ENCODE measurements at places on chromosomes 13 and 19.

DNA sequence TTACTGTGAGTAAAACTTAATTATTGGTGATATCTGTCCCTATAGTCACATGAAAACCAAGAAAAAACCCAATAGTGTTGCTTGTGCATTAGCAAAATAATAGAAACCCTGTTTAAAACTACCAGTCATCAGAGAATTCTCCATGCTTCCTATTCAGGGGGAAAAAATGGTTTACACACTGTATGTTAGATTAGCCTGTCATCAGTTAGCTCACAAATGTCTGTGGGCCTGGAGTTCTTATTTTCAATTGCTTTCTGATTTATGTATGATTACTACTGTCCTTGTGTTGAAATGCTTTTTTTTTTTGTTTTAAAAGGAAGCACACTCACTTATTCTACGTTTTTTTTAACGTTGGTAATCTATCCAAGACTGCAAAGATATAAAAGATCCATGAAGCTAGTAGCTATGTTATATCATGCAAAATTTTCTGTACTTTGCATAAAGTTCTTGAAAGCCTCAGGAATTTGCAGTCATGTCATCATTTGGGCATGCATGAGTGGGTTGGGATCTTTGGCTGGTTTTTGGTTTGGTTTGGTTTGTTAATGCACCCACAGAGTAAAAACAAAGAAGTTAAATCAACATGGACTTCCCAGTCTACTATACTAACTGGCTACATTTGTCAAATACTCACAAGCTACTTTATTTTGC lies 25.9 kb downstream of the RXFP2 start:
- no peak for DNase-seq

DNA sequence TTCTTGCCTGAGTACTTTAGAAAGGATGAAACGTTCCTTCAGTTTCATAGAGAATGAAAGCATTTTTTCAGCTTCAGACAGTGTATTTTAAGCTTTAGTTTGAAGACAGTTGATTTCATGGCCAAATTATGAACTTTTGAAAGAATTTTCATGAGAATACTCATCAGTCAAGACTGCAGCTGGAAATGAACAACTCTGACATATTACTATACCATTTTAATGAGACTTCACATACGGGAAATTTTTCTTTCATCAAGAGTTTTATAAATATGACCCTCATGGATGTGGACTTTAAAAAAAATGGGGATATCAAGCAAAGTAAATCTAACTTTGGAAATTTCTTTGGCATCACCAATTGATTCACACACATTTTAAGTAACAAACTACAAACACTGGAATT lies 6.4 kb downstream of the LATS2 start:
- DNase-seq = no peak

GRCh38 chr13:66803808-66804456 lies 426.2 kb downstream of the PCDH9 start:
- no peak for DNase-seq

GRCh38 chr13:114244637-114245036 lies 9.9 kb downstream of the CDC16 start:
- no peak for DNase-seq

DNA sequence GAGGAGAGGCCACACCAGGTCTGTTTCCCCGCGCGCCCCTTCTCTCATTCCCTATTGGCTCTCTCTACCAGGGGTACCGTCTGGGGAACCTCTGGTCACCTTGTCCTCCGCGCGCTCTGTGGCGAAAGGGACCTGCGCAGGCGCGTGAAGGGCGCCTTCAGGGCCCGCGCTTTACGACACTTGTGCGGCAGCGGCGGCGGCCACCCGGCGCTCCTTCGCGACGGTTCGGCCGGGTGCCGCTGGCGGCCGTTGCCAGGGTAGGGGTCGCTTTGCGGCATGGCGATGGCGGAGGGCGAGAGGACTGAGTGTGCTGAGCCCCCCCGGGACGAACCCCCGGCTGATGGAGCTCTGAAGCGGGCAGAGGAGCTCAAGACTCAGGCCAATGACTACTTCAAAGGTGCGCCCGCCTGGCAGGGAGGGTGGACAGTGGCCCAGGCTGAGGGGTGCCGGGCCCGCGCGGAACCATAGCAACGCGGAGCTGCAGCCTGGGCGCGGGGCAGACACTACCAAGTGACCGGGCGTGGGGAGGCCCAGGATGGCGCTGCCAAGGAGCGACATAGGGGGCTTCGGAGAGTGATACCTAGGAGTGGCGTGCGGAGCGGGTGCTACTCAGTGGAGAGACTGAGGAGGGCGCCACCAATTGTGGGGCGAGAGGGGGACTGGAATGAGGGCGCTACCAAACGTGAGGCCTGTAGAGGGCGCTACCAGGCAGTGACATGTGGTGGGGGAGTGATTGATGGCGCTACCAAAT lies at the start of gene PPP5C:
PPP5C (plus strand) TSS at position 267 of the 751 bp plus-strand sequence; CDS start at position 277, 10 bp downstream.
- peak; percentile 90 for DNase-seq

GRCh38 chr19:11169896-11170678 lies 14.5 kb upstream of the SPC24 start:
- DNase-seq = no peak

All from CD14-positive monocyte (primary cell).